ENCODE measurements at places on chromosomes 16 and 17.

- no peak for DNase-seq
Observed at GRCh38 chr17:77246110-77247047, 105.6 kb downstream of the SEC14L1 start.

GRCh38 chr16:797686-798085 is 2.8 kb downstream of the GNG13 start:
- DNase-seq: no peak

DNA sequence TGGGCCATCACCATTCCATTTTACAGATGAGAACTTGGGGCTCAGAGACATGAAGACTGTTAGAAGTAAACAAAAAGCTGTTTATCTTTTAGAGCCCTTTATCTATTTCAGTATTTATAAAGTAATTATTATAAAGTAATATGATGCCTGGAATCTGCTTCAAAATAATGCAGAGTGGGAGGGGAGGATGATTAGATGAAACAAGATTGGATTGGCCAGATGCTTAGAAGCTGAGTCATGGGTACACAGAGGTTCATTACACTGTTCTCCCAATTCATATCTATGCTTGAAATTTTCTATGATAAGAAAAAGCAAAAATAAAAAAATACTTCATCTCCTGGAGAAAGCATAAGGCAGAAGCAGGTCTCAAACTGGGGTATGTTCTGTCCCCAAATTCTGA is 29.4 kb downstream of the TOM1L2 start:
- no peak for DNase-seq

DNA sequence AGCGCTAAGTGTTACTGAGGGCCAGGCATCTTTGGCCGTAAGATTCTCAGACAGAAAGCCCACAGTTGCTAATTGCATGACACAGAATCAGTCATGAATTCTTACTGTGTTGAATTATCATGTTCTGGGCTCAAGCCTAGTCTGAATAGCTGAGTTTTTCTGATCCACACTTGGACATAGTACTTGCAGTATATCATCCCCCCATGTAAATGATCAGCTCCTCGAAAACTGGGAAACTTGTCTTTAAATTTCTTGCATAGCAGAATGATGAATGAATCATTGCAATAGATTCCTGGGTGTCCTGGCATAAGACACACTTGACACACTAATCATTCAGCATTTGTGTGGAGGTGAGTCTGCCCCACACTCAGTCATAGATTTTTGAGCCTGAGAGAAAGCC is 2.2 kb downstream of the MLYCD start:
- peak; percentile 51 for DNase-seq

DNA sequence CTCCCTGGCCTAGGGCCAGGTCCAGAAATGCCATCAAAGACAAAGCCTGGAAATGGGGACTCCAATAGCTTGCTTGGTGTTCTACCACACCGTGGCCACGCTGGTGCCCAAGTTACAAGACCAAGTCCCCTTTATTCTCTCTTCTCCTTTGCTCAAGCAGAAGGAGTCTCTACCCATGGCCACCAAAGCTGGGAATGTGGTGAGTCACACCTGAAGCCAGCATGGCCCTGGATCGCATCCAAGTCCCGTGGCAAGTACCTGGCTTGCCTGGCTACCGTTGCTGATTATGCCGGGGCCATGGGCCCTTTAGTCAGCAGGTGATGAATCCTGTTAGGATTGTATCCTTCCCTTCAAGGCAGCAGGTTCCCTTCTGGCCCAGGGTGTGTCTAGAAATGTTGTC is 260.0 kb downstream of the HAPSTR1 start:
- DNase-seq: no peak

GRCh38 chr17:16269658-16270057 is 52.6 kb downstream of the PIGL start:
- peak; percentile 62 for DNase-seq
